ENCODE measurements at places on chromosomes 13 and 19.

DNA sequence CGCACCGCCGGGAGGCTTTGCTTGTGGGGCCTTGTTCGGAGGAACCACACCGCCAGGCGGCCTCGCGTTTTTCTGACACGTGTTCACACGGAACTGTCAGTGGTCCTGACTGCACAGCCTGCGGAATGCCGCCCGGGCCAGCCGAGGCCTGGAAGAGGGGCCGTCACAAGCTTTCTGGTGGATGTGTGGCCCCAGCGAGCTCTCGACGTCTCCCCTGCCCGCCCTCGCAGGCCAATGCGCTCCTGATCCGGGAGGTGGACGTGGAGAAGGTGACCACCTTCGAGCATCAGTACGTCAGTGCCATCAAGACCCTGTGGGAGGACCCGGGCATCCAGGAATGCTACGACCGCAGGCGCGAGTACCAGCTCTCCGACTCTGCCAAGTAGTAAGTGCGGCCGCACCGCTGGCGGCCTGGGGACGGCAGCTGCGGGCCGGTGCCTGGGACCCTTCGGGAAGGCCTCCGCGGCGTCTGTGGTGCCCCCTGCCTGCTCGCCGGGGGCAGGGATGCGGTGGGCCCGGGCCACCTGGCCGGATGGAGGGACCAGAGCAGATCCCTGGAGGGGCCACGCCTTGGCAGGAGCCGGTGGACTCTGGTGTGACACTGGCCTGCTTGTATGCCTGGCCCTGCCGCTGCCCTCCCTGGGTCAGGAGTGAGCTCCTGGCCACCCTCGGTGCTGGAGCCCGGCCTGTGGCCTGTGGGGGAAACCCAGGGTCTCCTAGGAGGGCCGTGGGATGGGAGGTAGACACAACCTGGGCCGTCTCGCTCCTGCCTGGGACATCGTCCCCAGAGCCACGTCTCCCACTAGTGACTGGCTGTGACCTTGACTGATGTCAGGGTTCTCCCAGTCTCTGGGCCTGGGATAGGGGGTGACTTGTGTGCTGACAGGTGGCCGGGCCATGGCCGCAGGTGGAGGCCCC is 19.2 kb downstream of the GNA11 start:
- DNase-seq: no peak

DNA sequence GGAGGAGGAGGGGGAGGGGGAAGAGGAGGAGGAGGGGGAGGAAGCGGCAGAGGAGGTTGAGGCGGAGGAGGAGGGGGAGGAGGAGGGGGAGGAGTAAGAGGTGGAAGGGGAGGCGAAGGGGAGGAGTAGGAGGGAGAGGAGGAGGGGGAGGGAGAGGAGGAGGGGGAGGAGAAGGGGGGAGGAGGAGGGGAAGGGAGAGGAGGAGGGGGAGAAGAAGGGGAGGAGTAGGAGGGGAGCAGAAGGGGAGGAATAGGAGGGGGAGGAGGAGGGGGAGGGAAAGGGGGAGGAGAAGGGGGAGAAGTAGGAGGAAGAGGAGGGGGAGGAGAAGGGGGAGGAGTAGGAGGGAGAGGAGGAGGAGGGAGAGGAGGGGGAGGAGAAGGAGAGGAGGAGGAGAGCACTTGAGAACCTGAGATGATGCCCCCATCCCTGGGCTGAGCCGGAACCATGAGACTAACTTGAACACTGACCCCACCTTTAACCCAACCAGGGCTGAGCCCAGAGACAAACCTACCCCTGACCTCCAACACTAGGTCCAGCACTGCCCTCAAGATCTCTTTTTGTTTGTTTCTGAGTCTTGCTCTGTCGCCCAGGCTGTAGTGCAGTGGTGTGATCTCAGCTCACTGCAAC is 12.6 kb downstream of the ABCA7 start:
- no peak for DNase-seq

GRCh38 chr13:91241221-91241933 is 106.1 kb upstream of the MIR17HG start:
- DNase-seq: no peak

DNA sequence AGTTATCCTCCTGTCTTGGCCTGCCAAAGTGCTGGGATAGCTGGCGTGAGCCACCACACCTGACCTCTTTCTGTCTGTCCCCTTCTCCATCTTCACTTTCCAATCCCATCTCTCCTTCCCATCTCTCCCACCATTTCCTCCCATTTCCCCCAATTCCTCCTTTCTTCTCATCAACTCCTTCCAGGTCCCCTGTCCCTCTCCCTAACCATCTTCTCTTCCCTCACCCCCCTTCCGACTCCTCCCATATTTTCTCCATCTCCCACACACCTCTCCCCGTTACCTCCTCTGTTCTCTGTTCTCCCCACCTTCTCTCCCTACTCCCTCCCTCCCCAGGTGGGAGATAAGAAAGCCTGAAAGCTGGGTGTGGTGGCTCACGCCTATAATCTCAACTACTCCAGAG is 40.6 kb downstream of the KEAP1 start:
- no peak for DNase-seq

DNA sequence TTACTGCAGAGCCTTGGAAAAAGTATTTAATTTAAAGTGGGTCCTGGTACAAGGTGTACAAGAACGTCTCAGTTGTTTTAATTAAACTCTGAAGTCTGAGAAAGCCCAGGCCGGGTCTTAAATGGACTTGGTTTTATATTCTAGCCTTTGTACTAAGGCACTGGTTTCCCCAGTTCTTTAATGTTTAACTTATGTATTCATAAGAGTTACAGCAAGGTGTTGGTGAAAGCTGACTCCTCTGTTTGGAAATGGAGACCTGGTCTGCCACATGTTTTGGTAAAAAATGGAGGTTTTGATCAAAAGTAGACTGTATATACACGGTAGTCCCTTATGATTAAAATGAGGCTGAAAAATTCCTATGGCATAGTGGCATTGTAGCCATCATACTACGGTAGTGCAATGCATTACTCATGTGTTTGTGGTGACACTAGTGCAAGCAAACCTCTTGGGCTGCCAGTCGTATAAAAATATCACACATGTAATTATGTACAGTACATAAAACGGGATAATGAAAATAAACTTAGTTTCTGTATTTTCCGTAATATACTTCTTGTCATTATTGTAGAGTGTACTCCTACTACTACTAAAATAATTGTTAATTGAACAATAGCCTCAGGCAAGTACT is 883.4 kb upstream of the SPRY2 start:
- no peak for DNase-seq

DNA sequence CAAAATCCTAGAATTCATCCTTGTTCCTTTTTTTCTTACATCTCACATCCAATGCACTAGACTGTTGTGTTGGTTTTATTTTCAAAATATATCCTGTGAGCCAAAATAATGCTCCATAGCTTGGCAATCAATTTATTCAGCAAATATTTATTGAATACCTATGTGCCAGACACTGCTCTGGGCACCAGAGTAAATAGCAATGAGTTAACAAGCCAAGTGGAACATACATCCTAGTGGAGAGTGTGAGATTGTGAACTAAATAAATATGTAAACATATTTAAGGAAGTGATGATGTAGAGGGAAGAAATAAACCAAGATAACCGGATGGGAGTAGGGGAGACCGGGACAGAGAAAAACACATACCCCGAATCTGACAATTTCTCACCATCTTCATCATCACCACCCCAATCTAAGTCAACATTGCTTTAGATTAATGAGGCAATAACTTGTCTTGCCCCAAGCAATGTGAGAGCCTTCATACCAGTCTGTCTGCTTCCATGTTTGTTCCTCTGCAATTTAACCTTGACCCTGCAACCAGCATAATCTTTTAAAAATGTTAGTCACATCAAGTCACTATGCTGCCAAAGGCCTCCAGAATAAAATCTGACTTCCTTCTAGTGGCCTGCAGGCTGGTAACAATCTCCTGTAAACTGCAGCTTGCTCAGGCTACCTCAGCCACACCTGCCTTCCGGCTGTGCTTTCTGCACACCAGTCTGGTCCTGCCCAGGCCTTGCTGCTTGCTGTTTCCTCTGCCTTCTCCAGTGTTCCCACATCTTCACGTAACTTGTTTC is 199.2 kb downstream of the DLEU7 start:
- DNase-seq: peak; percentile 89

DNA sequence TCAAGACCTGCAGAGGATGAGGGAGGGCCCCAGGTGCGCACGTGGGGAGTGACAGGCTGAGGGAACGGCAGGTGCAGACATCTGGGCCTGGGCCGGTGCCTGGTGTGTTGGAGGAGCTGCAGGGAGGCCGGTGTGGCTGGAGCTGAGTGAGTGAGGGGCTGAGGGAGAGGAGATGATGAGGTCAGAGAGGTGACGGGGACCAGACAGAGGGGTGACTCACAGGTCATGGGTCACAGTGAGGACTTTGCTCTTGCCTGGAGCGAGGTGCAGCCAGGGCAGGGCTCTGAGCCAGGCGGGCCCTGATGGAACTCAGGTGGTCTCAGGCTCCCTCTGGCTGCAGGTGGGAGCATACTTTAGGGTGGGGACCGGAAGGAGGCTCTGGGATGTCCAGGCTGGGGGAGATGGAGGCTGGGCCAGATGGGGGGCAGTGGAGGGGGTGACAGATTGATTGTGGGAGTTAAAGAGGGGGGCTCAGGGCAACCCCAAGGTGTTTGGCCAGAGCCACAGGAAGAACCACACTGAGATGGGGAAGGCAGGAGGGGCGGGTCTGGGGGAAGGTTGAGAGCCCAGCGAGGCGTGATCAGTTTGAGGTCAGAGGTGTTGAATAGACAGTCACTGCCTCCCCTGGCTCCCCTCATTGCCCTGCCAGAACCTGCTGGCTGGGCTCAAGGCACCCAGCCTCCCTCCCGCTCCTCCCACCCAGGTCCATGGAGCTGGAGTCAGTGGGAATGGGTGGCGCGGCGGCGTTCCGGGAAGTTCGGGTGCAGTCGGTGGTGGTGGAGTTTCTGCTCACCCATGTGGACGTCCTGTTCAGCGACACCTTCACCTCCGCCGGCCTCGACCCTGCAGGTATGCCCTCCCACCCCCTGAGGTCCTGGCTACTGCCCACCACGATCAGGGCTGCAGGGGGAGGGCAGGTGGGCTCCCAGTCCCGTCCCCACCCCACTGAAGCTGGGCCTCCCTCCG is 8.4 kb downstream of the ARHGAP33 start:
- no peak for DNase-seq

DNA sequence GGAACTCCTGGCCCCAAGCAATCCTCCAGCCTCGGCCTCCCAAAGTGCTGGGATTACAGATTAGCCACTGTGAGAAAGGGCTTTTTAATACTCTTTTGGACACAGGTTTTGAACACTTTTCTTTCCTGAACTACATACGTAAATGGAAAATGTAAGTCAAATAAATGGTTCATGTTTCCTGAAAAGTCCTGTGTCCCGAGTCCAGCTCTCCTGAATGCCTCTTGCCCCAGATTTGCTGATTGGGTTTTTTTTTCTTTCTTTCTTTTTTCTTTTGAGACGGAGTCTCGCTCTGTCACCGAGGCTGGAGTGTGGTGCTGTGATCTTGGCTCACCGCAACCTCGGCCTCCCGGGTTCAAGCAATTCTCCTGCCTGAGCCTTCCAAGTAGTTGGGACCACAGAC is 24.5 kb downstream of the PTPRS start:
- no peak for DNase-seq

DNA sequence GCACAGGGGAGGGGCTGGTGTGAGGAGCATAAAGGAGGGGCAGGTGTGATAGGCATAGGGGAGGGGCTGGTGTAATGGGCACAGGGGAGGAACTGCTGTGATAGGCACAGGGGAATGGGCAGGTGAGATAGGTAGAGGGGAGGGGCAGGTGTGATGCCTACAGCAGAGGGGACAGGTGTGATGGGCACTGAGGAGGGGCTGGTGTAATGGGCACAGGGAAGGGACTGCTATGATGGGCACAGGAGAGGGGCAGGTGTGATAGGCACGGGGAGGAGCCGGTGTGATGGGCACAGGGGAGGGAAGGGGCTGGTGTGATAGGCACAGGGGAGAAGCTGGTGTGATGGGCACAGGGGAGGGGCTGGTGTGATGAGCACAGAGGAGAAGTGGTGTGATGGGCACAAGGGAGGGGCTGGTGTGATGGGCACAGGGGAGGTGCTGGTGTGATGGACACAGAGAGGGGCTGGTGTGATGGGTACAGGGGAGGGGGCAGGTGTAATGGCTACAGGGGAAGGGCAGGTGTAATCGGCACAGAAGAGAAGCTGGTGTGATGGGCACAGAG is 39.5 kb upstream of the POP4 start:
- no peak for DNase-seq

DNA sequence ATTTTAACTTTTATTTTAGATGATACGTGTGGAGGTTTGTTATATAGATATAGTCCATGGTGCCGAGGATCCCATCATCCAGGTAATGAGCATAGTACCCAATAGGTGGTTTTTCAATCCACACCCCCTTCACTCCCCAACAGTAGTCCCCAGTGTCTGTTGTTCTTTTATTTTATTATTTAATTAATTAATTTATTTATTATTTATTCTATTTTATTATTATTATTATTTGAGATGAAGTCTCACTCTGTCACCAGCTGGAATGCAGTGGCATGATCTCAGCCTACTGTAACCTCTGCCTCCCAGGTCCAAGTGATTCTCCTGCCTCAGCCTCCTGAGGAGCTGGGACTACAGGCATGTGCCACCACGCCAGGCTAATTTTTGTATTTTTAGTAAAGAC is 2086.2 kb downstream of the PCDH9 start:
- DNase-seq: no peak

DNA sequence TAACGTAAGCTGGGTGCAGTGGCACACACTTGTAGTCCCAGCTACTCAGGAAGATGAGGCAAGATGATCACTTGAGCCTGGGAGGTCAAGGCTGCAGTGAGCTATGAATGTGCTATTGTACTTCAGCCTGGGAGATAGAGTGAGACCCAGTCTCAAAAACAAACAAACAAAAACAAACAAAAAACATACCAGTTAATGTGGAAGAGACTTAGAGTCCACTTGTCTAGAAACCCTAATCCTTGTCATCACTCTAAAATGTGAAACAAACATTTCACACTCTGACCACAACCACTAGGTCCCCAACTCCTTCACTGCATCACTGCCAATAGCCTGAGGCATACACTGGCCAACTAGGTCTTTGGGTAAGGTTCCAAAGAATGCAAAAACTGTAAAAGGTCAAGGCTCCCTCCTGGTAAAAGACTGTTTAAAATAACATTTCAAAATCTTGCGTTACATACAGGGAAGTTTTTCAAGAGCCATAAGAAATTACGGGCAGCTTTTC is 28.6 kb upstream of the CYP2B6 start:
- no peak for DNase-seq

DNA sequence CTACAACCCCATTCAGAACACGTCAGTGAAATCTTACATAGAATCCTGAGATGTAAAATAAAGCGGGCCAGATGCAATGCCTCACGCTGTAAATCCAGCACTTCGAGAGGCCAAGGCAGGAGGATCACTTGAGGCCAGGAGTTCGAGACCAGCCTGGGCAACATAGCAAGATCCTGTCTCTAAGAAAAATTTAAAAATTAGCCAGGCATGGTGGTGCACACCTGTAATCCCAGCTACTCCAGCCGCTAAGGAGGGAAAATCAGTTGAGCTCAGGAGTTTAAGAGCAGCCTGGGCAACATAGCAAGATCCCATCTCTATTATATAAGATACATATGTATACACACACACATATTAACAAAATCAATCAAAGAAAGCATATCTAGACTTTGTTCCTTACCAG is 41.2 kb downstream of the PEX11G start:
- DNase-seq: no peak
